CD8-positive, alpha-beta T cell (primary cell): ENCODE measurements at places on chromosomes 2 and 18.

DNA sequence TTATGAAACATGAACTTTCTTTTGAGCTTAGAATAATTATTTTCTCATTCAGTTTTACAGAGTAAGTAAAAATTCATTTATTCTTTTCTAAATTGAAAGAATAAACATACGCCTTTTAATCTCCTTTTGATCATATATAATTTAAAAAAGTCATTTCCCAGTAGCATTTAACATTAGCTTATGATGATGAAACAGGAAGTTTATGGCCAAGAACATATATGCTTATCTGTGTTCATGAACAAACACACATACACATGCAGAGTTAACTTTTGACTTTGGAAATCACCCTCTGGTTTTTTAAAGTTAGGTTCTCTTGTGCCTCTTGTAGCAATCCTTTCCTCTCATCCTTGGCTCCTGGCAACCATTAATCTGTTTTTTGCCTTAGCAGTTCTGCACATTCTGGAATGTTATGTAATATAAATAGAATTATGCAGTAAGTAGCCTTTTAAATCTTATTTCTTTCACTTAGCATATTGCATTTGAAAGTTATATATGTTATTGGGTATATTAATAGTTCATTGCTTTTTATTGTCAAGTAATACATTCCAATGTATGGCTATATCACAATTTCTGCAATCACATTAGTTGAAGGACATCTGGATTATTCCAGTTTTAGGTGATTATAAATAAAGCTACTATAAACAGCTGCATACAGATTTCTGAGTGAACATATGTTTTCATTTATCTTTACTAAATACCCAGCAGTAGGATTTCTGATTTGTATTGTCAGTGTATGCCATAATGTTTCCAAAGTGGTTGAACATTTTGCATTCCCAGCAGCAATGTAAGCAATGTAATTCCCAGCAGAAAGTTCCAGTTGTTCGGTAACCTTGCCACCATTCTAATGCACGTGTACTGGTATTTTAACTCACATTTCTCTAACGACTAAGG is 210.3 kb downstream of the ZRANB3 start:
- DNase-seq = no peak

GRCh38 chr2:101205521-101206479 is 46.9 kb upstream of the CNOT11 start:
- peak; percentile 18 for DNase-seq

DNA sequence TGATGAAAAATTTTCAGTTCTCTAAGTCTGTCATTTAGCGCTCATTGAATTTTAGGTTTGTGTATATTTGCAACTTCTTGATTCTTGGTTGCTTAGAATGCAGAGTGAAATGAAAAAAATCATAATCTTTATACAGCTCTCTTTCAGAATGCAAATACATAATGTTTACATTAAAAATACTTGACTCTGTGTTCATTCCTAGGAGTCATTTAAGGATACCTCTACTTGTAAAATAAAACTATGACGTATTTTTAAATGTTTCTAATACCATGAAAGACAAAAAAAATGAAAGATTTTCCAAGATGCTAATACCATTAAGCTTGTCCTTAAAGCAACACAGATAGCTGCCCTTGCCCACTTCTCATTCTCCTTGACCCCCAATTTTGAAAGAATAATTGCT is 259.0 kb downstream of the L3MBTL4 start:
- DNase-seq = no peak

- DNase-seq = no peak
Measured at GRCh38 chr2:101619191-101619591, 78.3 kb upstream of the MAP4K4 start.

GRCh38 chr2:74250189-74250631 is 51.8 kb downstream of the MTHFD2 start:
- peak; percentile 61 for DNase-seq

DNA sequence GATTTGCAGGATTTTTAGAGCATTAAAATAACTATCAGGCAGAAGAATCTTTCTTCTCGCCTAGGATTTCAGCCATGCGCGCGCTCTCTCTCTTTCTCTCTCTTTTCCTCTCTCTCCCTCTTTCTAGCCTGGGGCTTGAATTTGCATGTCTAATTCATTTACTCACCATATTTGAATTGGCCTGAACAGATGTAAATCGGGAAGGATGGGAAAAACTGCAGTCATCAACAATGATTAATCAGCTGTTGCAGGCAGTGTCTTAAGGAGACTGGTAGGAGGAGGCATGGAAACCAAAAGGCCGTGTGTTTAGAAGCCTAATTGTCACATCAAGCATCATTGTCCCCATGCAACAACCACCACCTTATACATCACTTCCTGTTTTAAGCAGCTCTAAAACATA is 137.0 kb downstream of the MEIS1 start:
- no peak for DNase-seq

- no peak for DNase-seq
Measured at GRCh38 chr2:145412155-145412554, 892.2 kb upstream of the ZEB2 start.

- no peak for DNase-seq
Measured at GRCh38 chr18:54260396-54261072, 8.8 kb upstream of the POLI start.

DNA sequence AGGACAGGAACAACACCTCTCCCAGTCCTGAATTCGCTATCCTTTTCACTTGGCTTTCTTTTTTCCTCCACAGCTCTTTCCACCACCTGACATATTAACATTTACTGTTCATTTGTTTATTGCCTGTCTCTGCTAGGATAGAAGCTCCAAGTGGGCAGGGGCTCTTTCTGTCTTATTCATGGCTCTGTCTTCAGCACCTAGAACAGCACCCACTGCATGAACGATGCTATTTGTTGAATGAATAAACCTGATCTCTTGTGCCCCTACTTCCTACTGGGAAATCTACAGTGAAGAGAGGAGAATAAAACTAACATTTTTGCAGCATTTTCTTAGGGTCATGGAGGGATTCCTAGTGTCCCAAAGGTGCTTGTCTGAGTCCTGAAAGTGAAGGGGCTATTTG is 24.4 kb upstream of the GAREM2 start:
- DNase-seq = no peak

- no peak for DNase-seq
Measured at GRCh38 chr2:95310216-95310615, 13.1 kb downstream of the KCNIP3 start.

DNA sequence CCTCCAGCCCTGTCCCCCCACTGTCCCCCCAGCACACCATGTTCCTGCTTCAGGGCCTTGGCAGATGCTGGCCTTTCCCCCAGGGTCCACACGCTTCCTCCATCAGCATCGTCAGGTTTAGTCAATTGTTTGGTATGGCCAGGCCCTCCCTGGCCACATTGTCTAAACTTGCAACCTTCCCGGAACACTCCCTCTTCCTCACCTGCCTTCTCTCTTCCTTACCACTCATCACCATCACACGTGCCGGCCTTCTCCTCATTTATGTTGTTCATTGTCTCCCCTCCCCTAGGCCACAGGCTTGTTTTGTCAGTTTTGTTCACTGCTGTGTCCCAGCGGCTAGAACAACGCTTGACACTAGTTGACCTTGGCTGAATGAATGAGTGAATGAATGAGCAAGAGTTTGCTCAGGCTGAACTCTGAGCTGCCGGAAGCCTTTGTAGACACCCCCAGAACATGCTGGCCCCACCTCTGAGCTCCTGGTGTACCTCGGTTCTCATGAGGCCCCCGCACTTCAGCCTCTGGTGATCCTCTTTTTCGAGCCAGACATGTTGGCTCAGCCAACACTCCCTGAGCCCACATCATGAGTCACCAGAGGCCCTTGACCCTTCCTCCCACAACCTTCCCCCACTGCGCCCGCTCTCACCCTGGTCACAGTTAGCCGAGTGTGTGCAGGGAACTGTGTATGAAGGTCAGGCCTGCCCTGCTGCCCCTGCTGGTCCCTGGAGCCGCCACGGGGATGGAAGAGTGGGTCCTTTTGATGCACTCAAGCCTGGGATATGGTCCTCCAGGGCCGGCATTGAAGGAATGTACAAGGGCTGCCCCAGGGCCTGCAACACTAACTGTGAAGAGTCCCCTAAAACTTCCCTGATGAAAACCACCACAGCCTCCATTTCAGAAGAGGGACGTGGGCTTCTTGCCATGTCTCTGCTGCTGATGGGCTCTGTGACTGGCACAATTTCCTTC is 57.5 kb downstream of the HS1BP3 start:
- no peak for DNase-seq

GRCh38 chr2:130302164-130302886 is 40.4 kb upstream of the IMP4 start:
- DNase-seq = no peak

DNA sequence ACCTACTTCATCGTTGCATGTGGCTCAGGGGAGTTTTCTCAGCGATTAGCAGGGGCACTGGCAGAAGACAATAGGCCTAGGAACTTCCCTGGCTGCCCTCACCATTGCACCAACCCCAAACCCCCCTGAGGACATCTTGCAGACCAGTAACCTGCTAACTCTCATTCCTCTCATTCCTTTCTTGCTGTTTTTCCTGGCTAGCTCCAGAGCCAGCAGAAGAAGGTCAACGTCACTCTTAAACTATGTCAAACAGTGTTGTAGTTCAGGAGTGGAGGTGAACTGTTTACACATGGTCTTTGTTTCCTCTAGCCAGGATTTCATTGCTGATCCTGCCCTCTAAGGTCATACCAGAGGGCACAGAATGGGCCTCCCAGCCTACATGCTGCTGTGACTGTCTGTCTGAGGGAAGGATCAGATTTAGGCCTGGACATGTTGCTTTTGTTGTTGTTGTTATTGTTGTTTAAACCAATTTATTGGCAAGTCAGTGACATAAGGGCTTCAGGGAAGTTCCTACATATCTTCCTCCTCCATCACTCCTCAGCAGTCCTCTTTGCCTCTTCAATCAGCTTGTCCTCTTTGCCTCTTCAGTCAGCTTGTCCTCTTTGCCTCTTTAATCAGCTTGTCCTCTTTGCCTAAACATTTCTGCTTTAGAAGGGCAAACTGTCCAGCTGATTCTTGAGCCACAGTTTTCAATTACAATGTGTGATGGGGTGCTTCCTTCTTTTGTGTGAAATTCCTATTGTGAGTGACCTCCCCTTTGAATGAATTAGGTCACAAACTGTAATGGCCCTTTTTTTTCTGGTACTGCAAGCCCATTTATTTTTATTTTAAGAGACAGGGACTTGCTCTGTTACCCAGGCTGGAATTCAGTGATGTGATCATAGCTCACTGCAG is 471.9 kb upstream of the TNP1 start:
- DNase-seq = no peak

DNA sequence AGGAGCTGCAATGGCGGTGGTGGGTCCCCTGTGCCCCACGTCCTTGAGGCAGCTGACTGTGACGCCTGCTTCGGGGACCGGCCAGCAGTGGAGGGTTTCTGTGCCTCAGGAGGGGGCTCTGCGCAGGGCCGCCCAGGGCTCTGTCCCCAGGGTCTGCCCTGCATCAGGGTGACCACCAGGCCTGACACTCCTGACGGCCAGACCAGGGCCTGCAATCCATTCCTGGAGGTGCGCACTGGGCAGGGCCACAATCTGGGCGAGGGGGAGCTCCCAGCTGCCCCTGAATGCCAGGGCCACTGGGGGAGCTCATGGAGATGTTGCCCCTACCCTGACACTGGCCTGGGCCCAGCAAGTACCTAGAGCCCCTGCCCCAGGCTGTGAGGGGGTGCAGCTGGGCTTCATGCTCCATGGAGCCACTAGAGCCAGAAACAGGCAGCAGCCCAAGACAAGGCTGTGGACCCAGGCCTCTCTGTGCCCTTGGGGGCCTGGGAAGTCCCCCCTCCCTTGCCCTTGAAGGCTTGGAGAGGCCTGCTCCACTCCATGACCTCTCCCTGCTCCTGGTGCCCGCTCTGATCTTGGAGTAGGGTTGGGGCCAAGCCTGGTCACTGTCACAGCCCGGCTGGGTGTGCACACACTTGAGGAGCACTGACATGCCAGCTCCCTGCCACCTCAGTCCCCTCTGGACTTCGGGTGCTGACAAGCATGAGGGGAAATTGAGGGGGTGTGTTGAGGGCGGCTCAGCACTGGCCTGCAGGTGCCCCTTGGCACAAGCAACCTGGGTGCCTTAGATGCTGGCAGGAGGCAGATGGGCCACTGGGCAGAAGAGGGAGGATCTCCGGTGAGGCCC is 55.9 kb downstream of the LDAH start:
- DNase-seq = no peak

DNA sequence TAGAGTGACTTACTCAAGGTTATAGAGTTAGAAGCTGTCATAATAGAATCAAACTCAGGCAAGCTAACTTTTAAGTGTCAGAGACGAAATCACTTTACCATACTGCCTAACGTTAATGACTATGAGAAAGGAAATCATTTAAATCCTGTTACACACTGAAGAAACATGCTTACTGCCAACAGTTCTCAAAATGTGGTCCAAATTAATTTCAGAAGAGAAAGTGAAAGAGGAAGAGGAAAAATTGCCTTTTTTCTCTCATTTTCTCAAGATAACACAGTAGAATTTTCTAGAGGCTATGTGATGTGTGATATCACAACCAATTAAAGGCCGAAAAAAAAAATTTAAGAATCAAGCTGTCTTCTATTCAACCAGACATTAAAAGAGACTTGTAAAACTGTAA is 1362.7 kb upstream of the CHAC2 start:
- DNase-seq = no peak

- DNase-seq = no peak
Measured at GRCh38 chr18:79571211-79572092, 108.2 kb upstream of the CTDP1 start.

DNA sequence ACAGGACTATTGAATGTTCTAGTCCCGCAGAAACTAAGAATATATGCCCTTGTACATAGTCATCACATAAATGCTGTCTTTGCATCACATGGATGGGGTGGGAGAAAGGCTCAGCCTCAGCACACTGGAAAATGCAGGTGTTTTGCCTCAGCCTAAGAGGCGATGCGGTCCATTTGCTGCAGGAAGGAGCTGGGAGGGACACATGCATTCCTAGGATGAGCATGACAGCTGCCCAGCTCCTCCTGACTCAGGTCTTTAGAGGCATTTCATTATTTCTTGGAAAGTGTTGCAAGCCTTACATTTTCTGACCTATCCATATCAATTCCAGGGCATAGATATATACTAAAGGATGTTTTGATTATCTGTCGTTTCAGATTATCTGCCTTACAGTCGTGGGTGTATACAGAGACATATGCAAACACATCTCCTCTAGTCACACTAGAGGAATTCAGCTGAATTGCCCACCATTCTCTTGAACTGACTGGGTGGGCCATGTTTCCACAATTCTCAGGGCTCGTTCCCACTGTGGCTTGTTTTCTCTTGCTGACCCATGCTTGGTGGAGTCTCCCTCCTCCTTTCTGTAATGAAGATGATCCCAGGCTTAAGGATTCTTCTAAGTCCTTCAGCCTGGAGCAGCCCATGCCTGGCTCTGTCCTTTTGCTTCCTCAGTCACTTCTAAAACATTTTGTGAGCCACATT is 156.9 kb downstream of the SETBP1 start:
- DNase-seq = no peak

DNA sequence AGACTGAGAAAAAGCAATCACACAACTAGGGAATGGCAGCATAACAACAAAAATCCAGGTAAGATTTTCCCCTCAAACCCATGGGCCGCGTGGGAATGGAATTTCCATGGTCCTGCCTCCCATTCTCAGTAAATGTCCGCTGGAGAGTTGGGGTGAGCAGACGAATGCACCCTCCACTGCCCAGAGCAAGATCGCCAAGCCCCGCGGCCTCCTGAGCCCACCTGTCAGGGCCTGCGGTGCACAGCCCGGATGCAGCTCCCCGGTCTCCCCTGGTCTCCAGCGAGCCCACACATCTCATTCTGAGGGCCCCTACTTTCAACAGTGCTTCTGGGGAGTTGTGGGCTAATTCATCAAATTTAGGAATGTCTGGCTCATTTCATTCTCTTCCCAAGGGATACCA is 327.4 kb upstream of the HS6ST1 start:
- DNase-seq = no peak
